CD4-positive, alpha-beta T cell treated with Interferon alpha-2 for 1 hour (primary cell): ENCODE measurements at places on chromosomes 16 and 17.

GRCh38 chr16:12193692-12194091 lies 217.2 kb downstream of the SNX29 start:
- no peak for DNase-seq

- DNase-seq = no peak
Measured at GRCh38 chr17:73738751-73739575, 94.7 kb upstream of the SDK2 start.

- DNase-seq = no peak
Measured at GRCh38 chr17:49051269-49051668, 54.1 kb downstream of the IGF2BP1 start.

DNA sequence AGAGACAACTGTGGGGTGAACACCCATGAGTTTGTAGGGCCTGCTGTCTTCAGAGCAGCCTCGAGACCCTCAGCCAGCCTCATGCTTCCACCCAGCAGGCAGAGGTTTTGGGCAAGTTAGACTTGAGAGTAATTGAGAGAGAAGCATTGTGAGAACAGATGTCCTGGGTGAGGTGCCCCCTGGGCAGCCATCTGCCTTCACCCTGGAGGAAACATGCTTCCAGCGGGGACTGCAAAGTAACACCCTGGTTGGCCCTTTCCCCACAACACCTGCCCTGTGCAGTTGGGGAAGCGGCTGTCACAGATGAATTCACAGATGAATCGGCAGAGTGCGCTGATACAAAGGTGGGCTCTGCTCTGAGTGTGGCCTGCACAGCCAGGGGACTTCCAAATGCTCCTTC lies 23.4 kb downstream of the ATPAF2 start:
- no peak for DNase-seq

DNA sequence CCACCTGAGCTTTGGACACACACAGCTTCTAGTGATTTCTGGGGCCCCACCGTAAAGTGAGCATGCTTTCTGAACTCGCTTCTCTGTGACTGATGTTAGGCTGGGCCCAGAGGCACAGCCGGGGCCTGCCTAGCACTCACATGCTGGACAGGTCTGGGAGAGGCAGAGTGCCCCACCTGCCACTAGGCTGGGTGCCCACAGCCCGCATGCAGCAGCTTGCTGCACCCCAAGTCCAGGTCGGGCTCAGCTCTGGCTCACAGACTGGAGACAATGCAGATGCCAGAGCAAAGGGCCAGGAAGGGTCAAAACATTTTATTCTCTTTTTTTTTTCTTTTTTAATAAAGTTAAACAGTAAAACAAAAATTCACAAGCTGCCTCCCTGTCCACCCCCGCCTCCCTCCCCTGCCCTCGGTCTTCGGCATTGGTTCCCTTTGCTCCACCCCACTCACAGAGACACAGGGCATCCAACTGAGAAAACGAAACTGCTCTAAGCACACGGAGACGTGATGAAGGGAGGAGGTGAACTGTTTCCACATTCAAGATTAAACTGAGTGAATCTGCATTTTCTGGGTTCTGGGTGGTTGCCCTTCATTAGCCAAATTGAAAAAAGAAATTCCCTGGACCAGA lies 9.7 kb downstream of the CNP start:
- DNase-seq = no peak

DNA sequence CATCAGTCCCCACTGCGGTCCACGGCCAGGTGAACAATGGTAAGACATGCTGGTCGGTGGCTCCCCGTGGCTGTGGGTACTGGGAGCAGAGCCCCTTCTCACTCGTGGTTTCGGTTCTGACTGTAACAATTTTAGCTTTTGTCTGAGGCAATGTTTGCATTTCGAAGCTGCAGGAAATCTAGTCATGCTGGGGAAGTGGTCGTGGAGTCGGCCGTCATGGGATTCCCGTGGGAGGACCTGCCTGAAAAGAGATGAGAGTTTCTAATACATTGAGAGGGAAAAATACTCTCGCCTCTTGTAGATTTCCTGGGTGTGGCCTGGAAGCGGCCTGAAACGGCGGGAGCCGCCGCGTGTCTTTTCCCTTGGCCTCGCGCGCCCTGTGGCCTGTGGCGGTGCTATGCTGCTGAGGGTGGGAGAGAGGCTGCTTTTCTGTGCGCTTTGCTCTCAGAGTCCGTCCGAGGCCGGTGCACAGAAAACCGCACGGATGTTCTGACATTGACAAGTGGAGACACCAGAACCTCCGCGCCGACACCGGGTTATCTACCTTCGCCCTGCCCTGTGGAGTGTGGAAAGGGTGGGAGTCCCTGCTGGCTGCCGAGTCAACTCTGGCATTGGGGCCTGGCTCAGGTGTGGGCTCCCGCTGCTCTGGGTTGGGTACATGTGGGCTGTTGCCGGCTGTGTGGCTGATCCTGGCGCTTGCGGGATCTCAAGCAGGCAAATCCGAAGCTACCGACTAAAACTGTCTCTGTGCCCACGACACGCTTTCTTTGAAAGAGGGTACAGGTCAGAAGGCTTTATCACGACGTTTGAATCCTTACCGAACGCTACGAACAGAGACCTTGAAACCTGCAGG lies 60.8 kb downstream of the WDR45B start:
- no peak for DNase-seq

DNA sequence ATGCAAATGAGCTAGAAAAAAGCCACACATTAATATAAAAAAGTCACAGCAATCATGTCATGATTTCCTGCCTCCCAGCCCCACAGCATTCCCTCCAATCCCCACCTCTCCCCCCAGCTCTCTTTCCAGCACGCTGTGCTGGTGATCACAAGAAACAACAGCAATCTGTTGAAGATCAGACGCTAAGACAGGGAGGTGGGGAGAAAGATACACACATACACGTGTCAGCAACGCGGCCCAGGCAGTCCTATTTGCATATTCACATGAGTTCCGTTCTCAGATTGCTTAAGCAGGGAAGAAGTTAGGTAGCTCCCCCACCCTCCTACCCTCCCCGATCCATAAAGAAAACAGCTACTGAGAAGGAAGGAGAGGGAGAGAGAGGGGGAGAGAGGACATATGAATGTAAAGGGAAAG lies 405.5 kb upstream of the PSMD7 start:
- DNase-seq = no peak

- DNase-seq = no peak
Measured at GRCh38 chr16:57239107-57239506, 6.0 kb upstream of the ARL2BP start.

- DNase-seq = no peak
Measured at GRCh38 chr17:9020096-9020823, 1.1 kb upstream of the NTN1 start.

DNA sequence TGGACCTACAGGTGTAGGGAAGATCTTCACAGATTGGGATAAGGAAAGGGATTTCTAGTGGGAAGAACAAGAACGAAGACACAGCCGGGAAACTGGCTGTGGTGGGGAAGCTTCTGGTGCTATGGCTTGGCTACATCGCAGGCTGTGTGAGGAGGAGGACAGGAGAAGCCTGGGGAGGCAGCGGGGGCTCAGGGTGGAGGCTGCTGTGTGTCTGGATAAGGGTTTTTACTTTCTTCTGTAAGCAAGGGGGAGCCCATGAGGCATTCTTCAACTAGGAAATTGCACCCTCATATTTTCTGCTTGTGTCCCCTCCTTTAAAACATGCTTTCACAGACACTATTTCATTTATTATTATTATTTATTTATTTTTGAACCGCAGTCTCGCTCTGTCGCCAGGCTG lies 2.9 kb upstream of the RHBDF2 start:
- no peak for DNase-seq

GRCh38 chr17:49915670-49916069 lies 53.3 kb upstream of the DLX4 start:
- no peak for DNase-seq

- DNase-seq = no peak
Measured at GRCh38 chr17:67570797-67571196, 146.9 kb upstream of the NOL11 start.

- no peak for DNase-seq
Measured at GRCh38 chr16:21103941-21104860, 46.4 kb downstream of the DNAH3 start.

DNA sequence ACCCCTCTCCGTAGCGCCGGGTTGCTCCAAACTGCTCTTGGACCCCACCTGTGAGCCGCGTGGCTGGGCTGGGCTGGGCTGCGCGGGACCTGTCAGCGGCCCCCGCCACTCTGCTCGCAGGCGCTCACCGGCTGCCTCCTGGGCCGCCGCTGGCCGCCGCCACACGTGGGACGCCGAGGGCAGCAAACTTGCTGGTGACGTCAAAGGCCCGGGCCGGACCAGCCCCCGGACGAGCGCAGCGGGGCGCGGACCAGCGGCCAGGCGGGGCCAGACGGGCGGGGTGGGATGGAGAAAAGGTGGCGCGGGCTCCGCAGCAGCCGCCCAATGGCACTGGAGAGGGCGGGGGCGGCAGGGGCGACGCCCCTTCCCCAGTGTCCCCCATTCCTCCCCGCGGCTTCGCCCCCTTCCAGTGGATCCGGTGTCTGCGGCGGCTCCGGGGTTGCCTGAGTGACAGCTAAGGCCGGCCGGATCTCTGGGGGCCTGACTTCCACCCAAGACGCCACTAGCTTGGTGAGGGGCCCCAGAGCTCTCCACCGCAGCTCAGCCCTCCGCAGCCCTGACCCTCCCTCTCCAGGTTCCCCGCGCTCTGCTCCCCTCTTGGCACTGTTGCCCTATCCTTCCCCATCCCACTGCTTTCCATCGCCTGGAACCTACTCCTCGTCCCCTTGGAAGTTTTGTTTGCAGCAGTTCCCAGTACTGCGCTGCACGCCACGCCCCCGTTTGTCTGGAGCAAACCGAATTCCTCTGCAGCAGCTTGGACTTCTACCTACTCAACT lies at the start of gene HS3ST3A1:
HS3ST3A1 (minus strand) TSS at position 154 of the 776 bp plus-strand sequence. CDS start 800 bp downstream, outside the sequence.
- DNase-seq = no peak

DNA sequence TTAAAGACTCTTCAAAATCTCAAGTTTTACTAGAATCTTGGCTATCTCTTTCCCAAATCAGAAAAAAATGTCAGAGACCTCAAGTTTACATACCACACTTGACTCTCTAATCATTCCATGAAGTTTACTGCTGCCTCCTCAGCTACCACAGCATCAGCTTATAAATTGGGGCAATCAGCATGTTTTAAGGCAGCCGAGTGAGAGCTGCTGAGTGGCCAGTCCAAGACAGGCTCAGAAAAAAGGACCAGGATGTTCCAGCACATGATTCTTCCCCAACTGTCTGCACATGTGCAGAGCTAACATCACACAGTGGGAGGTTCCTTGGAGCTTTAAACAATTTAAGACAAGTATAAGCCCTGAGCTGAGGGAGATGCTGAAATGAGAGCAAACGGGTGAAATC lies 140.6 kb upstream of the NUDT7 start:
- DNase-seq = no peak

- DNase-seq = no peak
Measured at GRCh38 chr16:85613604-85614337, 649 bp downstream of the GSE1 start.

- DNase-seq = peak; percentile 26
Measured at GRCh38 chr17:48841395-48841831, 10.6 kb downstream of the CALCOCO2 start.

DNA sequence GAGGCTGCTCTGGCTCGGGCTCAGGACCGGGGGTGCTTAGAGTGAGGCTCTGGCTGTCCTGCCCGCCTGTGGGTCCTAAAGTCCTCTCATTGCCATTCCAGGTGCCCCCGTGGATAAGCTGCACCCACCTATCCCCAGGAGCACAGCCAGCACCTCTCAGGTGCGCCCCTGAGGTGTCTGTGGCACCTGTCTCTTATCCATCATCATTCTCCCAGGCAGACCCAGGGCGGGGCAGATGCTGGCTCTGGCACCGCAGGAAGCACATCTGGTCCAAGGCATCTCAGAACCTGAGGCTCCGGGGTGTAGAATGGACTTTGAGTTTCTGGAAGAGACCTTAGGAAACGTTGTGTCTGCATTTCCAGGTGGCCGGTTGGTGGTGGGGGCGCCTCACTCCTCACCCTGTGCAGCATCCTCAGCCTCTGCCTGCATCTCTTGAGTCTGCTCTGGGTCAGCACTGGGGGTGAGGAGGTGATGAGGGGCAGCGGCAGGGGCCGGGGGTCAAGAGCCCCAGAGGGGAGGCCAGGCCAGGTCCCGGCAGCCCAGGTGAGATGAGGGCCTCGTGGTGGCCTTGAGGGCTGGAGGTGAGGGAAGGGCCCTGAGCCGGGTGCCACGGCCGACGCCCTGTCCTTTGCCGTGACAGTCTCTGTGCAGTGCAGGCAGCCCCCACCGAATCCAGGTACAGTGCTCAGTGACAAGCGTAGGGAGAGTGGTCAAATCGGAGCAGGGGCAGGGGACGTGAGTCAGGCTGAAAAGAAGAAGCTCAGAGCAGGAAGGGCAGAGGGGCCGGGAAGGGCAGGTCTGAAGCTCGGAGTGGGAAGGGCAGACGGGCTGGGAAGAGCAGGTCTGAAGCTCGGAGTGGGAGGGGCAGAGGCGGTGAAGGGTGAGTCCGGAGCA lies 173.5 kb downstream of the NPIPB11 start:
- DNase-seq = no peak

DNA sequence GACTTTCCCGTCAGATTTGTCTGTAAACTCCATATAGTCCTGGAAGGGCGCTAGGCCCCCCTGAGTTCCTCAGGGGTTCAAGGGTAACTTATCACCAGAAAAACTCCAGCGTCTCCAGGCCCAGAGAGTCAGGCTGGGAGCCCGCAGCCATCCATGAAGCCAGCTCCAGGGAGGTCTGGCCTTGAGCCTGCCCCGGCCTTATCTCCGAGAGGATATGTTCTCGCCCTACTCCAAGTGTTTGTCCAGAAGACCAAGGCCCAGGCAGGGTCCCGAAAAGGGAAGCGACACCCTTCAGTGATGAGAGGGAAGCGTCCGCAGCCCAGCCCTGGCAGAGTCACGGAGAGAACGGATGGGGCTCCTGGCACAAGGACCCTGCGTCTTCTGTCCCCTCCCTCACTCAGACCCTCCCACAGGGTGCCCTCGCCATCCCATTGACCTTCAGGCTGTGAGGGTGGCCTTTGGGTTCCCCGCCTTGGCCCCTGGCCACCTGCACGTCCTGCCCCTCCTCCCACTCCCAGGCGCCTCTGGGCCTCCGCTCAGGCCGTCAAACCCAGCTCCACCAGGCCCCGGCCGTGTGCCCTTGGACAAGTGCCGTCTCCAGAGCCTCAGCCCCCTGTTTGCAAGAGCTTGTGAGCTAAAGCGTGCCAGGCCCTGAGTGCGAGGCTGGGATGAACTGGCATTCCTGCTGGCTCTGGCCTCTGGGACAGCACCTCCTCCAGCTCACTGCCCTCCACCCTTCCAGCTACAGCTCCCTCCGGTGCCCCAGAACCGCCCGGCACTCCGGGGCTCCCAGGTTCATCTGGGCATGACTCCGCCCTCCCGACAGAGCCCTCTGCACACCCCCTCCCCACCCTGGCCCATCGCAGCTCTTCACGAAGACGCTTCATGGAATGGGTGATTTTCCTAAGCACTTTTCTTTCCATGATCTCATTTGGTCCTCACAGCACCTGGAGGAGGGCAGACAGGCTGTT lies 83.4 kb downstream of the ZDHHC7 start:
- no peak for DNase-seq

GRCh38 chr16:16149710-16150116 lies 73.6 kb downstream of the ABCC6 start:
- DNase-seq = no peak

GRCh38 chr17:65809366-65809765 lies 247.9 kb upstream of the AXIN2 start:
- DNase-seq = no peak

- DNase-seq = no peak
Measured at GRCh38 chr17:72580321-72581127, 459.7 kb downstream of the SOX9 start.

GRCh38 chr16:3235856-3236669 lies 1.1 kb upstream of the ZNF200 start:
- DNase-seq = peak; percentile 57
